Activated CD4-positive, alpha-beta T cell treated with anti-CD3 and anti-CD28 coated beads, Interleukin-2, amount 50 U/mL, for 24 hours (primary cell): ENCODE measurements at places on chromosomes 6 and 20.
A peak's percentile ranks its signal among the peaks of the same experiment; 100 is the strongest.

- no peak for DNase-seq
Observed at GRCh38 chr20:63382551-63383300, 21.6 kb upstream of the CHRNA4 start.

DNA sequence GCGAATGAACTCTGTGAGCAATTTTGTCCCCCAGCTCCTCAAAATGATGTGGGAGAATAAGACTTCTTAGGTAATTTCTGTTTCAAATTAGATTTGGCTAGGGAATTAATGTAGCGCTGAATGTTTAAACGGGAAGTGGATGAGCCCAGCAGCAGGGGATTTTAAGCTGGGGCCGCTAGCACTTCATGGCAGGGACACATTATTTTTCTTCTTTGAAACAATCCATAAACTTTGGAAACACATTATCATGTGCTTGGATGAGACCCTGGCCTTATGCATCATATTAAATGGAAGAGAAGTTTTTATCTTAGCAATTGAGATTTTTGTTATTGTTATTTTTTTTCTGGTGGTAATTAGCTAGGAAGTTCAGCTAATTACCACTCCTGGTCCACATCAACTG is 74.2 kb upstream of the FUCA2 start:
- no peak for DNase-seq

- DNase-seq = no peak
Observed at GRCh38 chr6:95423331-95423730, 154.0 kb upstream of the MANEA start.

DNA sequence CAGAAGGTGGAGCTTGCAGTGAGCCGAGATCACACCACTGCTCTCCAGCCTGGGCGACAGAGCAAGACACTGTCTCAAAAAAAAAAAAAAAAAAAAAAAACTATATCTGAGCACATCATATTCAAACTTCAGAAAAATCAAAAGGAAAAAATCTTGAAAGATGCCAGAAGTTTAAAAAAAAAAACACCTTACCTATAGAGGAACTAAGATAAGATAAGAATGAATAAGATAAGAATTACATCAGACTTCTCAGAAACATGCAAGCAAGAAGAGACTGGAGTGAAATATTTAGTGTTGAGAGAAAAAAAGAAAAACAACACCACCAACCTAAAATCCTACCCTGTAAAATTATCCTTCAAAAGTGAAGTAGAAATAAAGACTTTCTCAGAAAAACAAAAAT is 116.8 kb upstream of the ARID1B start:
- DNase-seq = no peak

DNA sequence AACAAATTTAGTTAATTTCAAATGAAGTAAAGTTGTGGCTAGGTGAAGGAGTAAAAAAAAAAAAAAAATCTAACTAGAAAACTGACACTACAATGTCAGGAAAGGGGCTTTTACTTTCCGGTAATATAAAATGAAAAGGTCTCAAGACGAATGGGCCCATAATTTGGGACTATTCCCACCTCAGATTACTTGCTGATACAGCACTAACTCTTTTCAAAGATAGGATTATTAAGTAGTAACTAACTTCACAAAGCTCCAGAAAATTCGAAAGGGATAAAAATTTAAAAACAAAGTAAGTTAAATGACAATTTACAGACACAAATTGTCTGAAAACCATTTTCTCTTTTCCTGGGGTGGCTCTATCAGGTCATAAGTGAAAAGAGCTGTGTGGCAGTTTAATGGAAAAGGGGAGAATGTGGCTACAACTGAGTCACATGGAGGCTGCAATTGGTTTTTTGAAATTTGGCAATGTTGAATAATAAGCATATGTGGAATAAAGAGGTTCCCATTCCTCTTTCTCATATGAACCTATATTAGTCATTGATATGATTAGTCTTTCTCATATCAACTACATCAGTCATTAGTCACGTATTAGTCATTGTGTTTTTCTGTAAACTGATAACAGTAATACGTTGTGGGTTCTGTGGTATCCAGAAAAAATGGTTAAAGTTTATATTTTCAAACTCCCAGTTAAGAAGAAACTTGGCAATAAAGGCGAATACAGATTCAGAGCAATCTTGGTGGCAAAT is 78.0 kb downstream of the RWDD2A start:
- DNase-seq = no peak

DNA sequence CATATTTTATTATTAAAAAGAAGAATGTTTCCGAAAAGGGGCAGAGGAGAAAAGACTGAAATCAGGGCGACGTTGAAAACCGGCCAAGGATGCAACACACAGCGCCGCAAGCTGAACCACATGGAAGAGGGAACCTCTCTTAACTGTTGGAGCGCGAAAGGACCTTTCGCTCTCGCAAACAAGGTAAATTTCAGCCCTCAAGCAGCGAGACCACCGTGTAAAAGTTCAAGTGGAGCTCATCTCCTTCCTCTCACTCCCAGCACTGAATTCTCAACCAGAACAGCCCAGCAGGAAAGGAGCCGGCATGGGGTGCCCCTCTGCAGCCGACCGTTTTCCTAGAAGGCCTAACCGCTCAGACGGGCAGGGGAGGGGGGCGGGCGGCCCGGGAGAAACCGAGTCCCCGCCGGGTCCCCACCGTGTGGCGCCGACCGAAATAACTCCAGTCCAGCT is 621 bp downstream of the GPR63 start:
- peak; percentile 5 for DNase-seq

DNA sequence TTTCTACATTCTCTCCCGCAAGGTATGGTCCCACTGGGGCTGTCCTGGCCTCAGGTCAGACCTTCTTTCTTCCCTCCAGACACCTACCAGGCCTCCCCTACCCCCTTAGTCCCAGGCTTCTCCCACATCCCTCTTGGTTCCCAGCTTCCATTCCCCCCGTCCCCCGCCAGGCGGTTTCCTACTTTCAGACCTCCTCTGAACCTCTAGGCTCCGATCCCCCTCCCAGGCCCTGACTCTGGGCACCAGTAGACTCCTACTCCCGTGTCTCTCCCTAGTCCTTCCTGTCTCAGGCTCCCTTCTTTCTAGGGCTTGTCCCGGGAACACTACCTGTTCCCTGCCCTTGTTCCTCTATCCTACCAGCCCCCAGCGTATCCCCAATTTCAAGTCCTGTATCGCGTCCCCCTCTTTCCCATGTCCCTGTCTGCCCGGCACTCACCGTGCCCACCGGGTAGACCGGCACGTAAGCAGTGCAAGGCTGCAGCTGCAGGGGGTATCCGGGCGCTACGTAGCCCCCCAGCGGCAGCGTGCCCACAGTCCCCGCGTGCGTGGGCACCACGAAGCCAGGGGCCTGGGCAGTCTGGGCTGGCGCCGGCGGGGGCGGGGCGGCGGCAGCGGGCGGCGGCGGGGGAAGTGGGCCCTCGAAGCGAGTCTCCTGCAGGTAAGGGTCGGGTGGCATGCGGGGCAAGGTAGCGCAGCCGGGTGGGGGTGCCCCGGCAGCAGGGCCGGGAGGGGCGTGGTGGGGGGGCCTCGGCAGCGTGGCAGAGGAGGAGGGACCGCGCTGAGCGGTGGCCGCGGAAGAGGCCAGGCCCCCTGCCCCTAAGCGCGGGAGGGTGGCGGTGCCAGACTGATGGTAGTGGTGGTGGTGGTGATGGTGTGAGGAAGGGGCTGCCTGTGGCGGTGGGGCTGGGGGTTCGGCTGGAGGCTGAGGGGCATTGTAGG is 1.5 kb downstream of the PRRT1 start:
- no peak for DNase-seq

- DNase-seq = no peak
Observed at GRCh38 chr20:1373614-1374013, 19.2 kb downstream of the FKBP1A start.
